ENCODE measurements at places on chromosomes 1 and 21.

DNA sequence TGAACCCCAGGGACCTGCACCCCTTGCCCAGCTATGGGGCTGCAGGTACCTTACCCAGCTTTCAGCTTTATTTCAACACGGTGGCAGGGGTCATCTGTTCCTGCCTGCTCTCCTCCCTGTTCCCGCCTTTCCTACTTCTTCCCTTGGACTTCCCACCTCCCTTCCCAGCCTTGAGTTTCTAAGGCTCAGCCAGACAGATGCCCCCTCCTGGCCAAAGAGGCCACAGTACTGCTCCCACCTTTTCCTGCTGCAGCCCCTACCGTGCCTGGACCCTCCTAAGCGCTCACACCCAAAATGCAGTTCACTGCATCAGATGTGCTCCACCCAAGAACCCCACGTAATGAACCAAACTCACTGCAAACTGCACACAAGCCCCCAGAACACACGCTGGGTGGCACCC lies 7.7 kb downstream of the NOC2L start:
- peak; percentile 29 for DNase-seq

GRCh38 chr1:208425096-208425495 lies 180.9 kb upstream of the PLXNA2 start:
- DNase-seq: no peak

GRCh38 chr1:35592991-35593769 lies 20.1 kb downstream of the TFAP2E start:
- no peak for DNase-seq

- no peak for DNase-seq
Observed at GRCh38 chr1:65980237-65980636, 187.5 kb downstream of the PDE4B start.

- DNase-seq: peak; percentile 2
Observed at GRCh38 chr21:36386031-36386642, 945 bp downstream of the CHAF1B start.

DNA sequence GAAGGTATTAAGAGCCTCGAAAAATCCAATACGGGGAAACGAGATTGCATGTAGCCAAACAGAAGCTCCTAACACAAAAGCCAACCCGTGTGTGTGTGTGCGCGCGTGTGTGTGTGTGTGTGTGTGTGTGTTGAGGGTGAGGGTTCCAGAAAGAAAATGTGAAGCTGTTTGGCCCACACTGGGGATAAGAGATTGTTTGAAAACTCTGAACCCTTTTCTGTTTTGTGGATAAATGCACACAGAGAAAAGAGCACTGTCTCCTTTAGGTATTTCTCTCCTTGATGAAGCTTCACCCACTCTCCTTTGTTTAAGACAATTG lies 1.9 kb downstream of the WLS start:
- peak; percentile 46 for DNase-seq
